ENCODE measurements at places on chromosomes 6 and 20.

GRCh38 chr6:75202676-75203131, 3.1 kb downstream of the COL12A1 start:
- DNase-seq: no peak

GRCh38 chr20:57904314-57905105, 194.7 kb upstream of the PMEPA1 start:
- no peak for DNase-seq

GRCh38 chr6:132758689-132759088, 985 bp upstream of the VNN2 start:
- DNase-seq: no peak

DNA sequence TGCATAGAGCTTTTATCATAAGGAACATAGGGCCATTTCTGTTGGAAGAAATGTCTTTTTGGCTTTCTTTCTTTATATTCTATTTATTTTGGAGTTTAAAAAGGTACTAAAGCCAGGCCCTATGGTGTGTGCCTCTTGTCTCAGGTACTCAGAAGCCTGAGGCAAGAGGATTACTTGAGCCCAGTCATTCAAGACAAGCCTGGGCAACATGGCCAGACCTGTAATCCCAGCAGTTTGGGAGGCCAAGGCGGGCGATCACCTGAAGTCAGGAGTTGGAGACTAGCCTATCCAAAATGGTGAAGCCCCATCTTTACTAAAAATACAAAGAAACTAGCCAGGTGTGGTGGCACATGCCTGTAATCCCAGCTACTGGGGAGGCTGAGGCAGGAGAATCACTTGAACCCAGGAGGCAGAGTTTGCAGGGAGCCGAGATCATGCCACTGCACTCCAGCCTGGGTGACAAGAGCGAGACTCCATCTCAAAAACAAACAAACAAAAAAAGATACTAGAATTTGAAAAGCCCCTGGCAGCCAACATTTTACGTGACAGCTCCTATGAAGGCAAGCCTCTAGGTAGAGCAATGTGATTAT, 80.0 kb downstream of the CBFA2T2 start:
- DNase-seq: no peak

DNA sequence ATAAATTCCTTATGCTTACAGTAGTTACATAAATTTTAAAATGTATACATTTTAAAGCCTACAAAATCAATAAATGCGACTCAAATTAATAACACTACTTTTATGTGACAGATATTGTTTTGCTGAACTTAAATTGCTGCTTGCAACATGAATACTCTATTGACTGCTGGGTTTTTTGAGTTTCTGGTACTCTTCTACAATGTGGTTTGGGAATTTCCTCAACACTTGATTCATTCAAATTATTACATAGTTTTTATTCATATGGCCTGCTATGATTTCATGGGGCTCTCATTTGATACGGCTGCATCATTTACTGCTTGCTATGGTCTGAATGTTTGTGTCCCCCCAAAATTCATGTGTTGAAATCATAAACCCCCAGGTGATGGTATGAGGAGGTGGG, 2.3 kb upstream of the TXLNB start:
- DNase-seq: no peak

DNA sequence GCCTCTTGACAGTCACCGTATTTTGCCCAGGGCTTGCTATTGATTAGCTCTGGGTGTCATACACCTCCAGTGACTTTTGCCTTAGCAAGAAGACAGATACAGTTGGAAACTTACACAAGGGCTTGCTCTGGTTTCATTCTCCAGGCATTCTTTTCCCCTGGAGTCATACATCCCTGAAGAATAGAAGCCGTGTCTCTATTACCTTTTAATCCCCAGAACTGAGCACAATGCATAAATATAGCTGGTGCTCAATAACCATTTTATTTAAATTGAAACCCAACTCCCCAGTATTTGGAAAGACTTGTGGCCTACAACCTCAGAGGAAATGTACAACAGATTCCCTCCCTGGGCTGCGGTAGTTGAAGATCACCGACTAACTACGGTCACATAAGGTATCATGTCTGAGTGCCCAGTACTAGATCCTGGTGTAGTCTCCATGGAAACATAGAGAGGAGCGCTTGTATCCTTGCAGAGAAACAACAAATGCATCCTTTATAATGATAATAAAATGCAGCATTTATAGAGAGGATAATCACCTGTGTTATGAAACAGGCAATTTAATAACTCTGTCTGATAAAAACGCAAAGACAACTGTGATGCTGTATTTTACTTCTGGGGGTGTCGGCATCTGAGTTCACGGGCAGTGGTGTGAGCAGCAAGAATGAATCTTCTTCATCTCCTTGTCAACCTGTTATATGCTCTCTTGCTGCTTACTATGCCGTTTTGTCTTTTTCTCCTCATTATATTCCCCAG, 401.2 kb upstream of the AGPAT4 start:
- DNase-seq: no peak
